Mesenchymal stem cell (in vitro differentiated cells and primary cell): ENCODE measurements at places on chromosomes 12 and 14.

DNA sequence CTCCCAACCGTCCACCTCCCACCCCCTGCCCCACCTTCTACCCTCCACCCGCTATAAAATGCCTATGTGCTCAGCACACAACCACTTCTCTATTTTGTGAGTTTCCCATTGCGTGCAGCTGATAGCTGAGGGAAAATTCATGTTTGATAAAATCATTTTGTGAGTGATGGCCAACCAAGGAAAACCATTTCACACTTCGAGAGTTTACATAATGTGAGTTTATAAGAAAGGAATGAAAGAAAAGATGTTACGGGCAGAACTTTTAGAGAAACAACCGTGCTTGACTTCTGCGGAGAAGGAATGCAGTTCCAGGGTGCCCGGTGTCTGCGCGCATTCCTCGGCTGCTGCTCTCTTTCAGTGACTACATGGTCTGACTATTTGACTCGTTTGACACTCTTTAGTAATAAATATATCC lies 140.9 kb downstream of the EFCAB11 start:
- peak overlapping the region; percentile 27 for H3K4me3 ChIP-seq
- peak; percentile 79 for DNase-seq
- H3K36me3 ChIP-seq = no peaks in the 10 kb centered on the region
- H3K27ac ChIP-seq = peak overlapping the region; percentile 100

GRCh38 chr12:99250091-99250490 lies 397.5 kb upstream of the GARIN6 start:
- H3K27ac ChIP-seq = no peak overlapping the region
- H3K4me1 ChIP-seq = no peaks in the 10 kb centered on the region
- no peak for DNase-seq
- H3K4me3 ChIP-seq = no peak overlapping the region
- H3K36me3 ChIP-seq = no peaks in the 10 kb centered on the region
- no peaks in the 10 kb centered on the region for H3K27me3 ChIP-seq

GRCh38 chr12:55957106-55957859 lies 8.6 kb downstream of the PMEL start:
- DNase-seq = no peak
- peaks cover 4% of the 10 kb centered on the region for H3K27me3 ChIP-seq
- no peak overlapping the region for H3K4me3 ChIP-seq

GRCh38 chr12:14999695-15000365 lies 27.0 kb downstream of the PDE6H start:
- no peaks in the 10 kb centered on the region for H3K27me3 ChIP-seq
- DNase-seq = peak; percentile 29
- no peaks in the 10 kb centered on the region for H3K36me3 ChIP-seq
- peaks cover 4% of the 10 kb centered on the region for H3K4me1 ChIP-seq
- H3K4me3 ChIP-seq = no peak overlapping the region

GRCh38 chr12:3537719-3538465 lies 46.9 kb downstream of the PRMT8 start:
- no peaks in the 10 kb centered on the region for H3K4me1 ChIP-seq
- no peak overlapping the region for H3K4me3 ChIP-seq
- peaks cover 61% of the 10 kb centered on the region for H3K27me3 ChIP-seq
- H3K27ac ChIP-seq = no peak overlapping the region
- no peaks in the 10 kb centered on the region for H3K36me3 ChIP-seq

- H3K4me3 ChIP-seq = no peak overlapping the region
- H3K36me3 ChIP-seq = no peaks in the 10 kb centered on the region
- H3K27me3 ChIP-seq = peaks cover 20% of the 10 kb centered on the region
- no peaks in the 10 kb centered on the region for H3K4me1 ChIP-seq
- DNase-seq = no peak
- H3K27ac ChIP-seq = no peak overlapping the region
Measured at GRCh38 chr14:67453575-67454300, 34.8 kb downstream of the TMEM229B start.

DNA sequence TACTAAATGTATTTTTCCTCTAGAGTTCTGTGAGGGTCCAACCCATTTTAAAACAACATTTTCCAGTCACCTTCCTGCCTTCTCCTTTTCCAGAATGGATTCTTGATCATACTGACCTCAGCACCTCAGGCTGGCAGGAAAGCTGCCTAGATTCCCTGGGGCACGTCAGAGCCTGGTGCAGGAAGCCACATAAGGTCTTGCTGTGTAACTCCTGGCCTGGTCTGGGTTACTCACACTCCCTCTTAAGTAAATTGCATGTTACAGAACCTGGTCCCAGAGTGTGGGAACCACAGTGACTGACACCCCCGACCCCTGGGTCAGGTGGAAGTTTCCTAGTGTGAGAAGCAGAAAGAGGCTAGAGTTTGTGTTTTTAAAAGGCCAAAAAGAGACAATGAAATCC lies 209.8 kb downstream of the SPTSSA start:
- DNase-seq = peak; percentile 57
- H3K4me3 ChIP-seq = no peak overlapping the region
- H3K27me3 ChIP-seq = no peaks in the 10 kb centered on the region
- no peaks in the 10 kb centered on the region for H3K36me3 ChIP-seq
- no peak overlapping the region for H3K27ac ChIP-seq
- no peaks in the 10 kb centered on the region for H3K4me1 ChIP-seq

DNA sequence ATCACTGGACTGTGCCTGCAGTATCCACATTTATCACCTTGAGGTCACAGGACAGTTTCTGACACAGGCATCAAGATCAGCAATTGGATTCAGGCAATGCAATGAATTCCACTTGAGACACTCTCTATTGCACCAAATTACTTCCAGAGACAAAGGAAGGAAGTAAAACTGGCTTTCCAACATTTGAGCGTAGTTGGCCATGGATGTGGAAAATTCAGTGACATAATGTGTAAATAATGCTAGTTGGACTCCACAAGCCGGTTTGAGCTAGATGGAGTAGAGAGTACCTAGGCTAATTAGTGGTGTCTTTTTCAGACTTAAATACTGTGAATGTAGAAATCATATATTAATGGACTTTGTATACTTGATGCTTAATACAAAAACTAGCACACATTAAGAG lies 168.3 kb upstream of the SYT1 start:
- no peak overlapping the region for H3K4me3 ChIP-seq
- no peak for DNase-seq
- no peak overlapping the region for H3K27ac ChIP-seq
- no peaks in the 10 kb centered on the region for H3K27me3 ChIP-seq
- H3K4me1 ChIP-seq = no peaks in the 10 kb centered on the region
- no peaks in the 10 kb centered on the region for H3K36me3 ChIP-seq

DNA sequence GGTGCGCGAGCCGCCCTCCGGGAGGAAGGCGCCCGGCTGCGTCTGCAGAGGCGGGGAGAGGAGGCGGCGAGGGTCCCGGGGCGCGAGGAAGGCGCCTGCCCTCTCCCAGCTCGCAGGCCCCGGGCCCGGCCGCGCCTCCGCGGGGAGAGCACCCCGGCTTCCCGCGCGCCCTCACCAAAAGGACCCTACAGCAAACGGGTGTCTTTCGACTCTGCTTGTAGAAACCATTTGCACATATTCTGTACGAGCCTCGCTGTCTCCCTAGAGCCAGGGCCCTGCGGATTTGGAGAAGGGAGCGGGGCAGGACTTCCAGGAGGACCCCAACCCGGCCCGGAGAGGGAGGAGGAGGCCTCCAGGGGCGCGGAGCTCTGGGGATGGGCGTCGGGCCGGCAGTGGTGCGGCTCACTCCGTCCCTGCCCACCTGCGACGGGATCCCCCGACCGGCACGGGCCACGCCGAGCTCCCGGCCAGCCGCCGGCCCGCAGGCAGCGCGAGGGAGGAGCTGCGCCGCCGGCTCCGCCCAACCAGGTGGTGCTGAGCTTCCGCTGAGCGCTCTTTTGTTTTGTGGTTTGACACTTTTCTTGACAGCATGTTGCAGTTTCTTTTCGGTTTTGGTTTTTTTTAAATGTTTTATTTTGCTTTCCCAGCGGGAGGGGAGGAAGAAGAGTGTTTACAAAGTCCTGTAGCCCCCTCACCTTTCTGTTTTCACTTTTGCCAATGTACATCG lies 103.3 kb upstream of the FKBP4 start:
- H3K4me3 ChIP-seq = no peak overlapping the region
- H3K27ac ChIP-seq = no peak overlapping the region
- peaks cover 77% of the 10 kb centered on the region for H3K27me3 ChIP-seq
- H3K4me1 ChIP-seq = peaks cover 10% of the 10 kb centered on the region
- no peak for DNase-seq

DNA sequence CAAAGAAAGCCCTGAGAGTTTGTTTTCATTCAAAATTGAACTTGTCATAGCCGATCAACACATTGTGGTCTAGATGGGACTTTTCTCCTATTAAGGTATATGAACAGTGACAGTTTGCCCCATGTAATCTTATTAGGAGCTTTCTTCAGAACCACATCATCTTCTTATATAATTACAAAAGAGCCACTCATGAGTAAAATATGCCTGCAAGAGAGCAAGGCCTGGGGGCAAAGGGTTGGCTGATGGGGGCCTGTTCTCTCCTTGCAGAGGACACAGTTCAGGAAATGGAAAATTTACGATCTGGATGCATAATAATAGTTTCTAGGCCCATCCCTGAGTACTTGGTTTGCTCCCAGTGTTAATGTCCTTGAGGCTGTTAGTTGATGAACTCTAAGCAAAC lies 87.8 kb downstream of the FLRT2 start:
- no peak overlapping the region for H3K4me3 ChIP-seq
- no peak for DNase-seq
- no peak overlapping the region for H3K27ac ChIP-seq
- H3K4me1 ChIP-seq = no peaks in the 10 kb centered on the region

GRCh38 chr14:59507063-59507751 lies 22.9 kb downstream of the JKAMP start:
- DNase-seq = peak; percentile 70
- H3K27ac ChIP-seq = no peak overlapping the region
- H3K4me3 ChIP-seq = no peak overlapping the region
- no peaks in the 10 kb centered on the region for H3K27me3 ChIP-seq

DNA sequence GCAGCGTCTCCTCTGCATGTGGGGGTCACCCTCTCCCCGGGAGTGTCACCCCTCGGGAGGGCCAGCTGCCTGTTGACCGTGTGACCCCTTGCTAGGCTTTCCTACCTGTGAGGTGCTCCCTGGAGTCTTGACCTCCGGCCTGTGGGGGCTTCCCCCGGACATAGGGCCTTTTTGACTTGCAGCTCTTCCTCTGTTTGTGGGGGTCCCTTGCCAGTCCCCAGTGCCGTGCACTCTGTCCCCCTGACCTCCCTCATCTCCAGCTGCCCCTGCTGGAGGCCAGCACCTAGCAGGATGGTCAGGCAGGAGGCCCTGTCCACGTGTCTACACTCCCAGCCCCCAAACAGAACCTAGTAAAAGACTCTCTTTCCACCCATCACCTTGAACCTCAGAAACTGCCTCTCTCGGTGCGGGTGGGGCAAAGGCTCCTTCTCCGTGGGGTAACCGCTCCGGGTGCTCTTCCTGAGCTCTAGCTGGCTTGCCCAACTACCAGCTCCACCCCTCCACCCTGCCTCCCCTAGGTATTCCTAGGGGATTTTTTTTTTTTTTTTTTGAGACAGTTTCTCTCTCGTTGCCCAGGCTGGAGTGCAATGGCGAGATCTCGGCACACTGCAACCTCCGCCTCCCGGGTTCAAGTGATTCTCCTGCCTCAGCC lies 810 bp downstream of the AACS start:
- peak overlapping the region; percentile 84 for H3K4me3 ChIP-seq
- DNase-seq = no peak
- H3K27ac ChIP-seq = no peak overlapping the region
- peaks cover 3% of the 10 kb centered on the region for H3K36me3 ChIP-seq
- peaks cover 4% of the 10 kb centered on the region for H3K27me3 ChIP-seq

GRCh38 chr14:52307905-52308304 lies 6.2 kb upstream of the PTGER2 start:
- H3K27ac ChIP-seq = no peak overlapping the region
- H3K4me3 ChIP-seq = no peak overlapping the region
- DNase-seq = no peak
- H3K4me1 ChIP-seq = no peaks in the 10 kb centered on the region
- no peaks in the 10 kb centered on the region for H3K36me3 ChIP-seq

- no peaks in the 10 kb centered on the region for H3K36me3 ChIP-seq
- no peaks in the 10 kb centered on the region for H3K4me1 ChIP-seq
- no peaks in the 10 kb centered on the region for H3K27me3 ChIP-seq
- H3K4me3 ChIP-seq = no peak overlapping the region
Measured at GRCh38 chr12:88227263-88227662, 85.2 kb downstream of the TMTC3 start.

DNA sequence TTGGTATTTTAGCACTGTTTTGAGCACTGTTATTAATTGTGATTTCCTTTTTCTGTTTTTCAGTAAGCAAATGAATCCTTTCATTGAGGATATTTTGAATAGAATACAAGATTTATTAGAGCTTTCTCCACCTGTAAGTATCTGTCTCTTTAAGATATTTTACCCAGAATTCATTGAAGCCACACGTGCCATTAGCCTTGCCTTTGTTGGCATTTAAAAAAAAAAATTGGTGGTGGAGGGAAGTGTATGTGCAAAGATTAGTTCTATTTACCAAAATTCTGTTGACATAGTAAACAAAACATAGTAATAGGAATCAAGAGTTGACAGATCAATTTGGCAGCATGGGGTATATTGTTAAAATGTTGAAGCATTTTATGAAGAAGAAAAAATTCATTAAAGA lies 23.8 kb downstream of the XPOT start:
- no peak for DNase-seq
- H3K4me1 ChIP-seq = peaks cover 3% of the 10 kb centered on the region
- no peak overlapping the region for H3K27ac ChIP-seq

GRCh38 chr12:97259098-97259497 lies 203.5 kb upstream of the RMST start:
- H3K4me1 ChIP-seq = no peaks in the 10 kb centered on the region
- no peak overlapping the region for H3K4me3 ChIP-seq
- DNase-seq = no peak

DNA sequence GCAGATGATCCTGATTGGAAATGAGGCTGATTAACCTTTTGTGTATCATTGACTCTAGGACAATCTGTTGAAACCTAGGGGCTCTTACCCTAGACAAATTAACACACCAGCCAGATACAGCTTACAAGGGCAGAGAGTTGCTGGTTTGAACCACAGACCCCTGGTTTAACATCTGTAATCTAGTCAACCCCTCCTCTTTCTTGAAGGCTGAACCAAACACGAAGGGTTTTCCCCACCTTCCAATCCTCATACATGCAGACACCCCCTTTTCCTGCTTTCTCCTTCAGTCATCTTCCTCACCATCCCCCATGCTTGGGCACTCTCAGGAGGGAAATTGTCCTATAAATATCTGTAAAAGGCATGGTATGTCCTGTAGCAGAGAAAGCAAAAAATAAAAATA lies 126.0 kb upstream of the HIF1A start:
- H3K27me3 ChIP-seq = no peaks in the 10 kb centered on the region
- no peaks in the 10 kb centered on the region for H3K36me3 ChIP-seq
- no peak for DNase-seq
- H3K4me1 ChIP-seq = peaks cover 33% of the 10 kb centered on the region
- peak overlapping the region; percentile 43 for H3K27ac ChIP-seq
